ENCODE measurements at places on chromosomes 16 and 17.

DNA sequence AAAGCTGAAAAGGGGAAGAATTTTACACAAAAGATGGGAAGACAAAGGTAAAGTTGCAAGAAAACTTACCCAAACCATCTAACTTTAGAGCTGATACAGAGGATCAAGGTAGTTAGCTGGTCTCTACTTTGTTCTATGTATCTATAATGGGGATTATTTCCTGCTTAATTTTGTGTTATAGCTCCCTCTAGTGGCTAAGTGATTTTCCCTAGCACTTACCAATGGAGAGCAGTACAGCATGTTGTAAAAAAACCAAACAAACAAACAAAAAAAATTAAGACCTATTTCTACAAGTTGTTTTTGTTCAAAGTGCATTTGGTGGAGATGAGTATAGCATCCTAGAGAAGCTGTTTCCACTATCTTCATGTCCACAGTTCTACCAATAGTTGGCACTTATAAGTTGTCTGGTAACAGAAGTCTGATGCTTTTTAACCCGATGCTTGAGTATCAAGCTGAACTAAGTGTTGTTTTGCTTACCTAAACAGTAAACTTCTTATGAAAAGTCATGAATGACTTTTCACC lies 7.5 kb downstream of the SRSF1 start:
- DNase-seq = no peak

- DNase-seq = no peak
Observed at GRCh38 chr17:79939094-79939435, 96.6 kb downstream of the TBC1D16 start.

DNA sequence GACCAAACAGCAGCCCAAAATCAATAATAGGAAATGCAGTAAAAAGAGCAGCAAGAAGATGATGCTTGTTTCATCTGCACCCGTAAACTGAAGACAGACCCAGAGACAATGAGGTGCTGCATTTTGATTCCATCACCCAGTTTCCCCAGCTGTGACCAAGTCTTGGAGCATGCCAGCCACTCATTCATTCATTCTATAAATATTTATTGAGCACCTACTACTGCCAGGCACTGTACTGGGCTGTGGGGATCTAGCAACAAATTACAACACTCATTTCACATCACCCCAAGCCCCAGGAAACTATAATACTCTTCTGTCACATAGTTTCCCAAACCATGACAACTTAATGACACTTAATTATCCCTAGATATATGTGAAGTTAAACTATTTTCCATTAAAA lies 79.2 kb downstream of the TOX3 start:
- DNase-seq = no peak

GRCh38 chr17:40178021-40178601 lies 841 bp downstream of the RAPGEFL1 start:
- DNase-seq = no peak

- DNase-seq = no peak
Observed at GRCh38 chr17:237406-237955, 56.0 kb upstream of the DOC2B start.

GRCh38 chr17:75289832-75290337 lies 652 bp upstream of the SLC25A19 start:
- DNase-seq = peak; percentile 48

DNA sequence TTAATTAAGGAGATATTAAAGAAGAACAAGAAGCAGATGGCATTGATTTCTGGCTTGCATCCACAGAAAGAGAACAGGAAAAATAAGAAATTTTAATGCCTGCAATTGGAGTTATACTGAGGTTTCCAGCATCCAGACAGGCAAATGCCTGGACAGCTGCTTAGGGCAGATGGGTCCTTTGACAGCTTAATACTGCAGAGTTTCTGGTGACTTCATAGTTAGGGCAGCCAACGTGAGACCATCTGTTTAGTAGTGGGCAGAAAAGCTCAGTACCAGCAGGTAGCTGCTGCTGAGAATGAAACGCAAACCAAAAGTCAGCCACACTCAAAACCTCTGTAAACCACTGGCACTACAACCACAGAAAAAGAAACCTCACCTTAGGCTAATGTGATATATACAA lies 109.8 kb downstream of the CDK5R1 start:
- no peak for DNase-seq

DNA sequence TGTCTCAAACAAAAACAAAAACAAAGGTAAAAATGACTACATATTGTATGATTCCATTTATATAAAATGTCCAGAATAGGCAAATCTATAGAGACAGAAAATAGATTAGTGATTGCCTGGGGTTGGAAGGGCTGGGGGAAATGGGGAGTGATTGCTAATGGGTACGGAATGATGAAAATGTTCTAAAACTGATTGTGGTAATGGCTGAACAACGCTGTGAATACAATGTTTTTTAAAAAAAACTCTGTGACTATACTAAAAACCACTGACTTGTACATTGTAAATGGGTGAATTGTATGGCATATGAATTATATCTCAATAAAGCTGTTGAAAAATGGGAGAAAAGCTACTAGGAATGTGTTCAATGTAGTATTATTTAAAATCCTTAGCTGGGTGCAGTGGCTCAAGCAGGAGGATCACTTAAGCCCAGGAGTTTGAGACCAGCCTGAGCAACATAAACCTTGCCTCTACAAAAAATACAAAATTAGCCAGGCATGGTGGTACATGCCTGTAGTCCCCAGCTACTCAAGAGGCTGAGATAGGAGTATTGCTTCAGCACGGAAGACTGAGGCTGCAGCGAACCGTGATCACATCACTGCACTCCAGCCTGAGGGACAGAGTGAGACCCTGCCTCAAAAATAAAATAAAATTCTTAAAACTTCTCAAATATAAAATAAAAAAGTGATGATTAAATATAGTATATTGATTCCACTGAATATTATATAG lies 47.9 kb downstream of the TOM1L2 start:
- DNase-seq = no peak

DNA sequence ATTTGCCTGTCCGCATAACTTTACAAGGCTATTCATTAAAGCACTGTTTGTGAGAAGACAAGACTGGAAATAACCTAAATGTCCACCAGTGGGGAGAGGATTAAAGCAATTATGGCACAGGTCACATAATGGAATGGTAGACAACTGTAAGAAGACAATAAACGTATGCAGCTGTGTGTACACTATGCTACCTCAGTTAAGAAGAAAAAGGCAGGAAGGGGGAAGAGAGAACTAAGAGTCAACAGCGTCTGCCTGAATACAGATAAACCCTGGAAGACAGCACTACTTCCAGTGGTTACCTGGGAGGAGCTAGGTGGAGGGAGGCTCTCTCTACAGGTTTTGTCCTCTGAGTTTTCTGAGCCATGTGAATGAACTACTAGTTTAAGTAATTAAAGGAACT lies 15.3 kb downstream of the CREBBP start:
- no peak for DNase-seq

DNA sequence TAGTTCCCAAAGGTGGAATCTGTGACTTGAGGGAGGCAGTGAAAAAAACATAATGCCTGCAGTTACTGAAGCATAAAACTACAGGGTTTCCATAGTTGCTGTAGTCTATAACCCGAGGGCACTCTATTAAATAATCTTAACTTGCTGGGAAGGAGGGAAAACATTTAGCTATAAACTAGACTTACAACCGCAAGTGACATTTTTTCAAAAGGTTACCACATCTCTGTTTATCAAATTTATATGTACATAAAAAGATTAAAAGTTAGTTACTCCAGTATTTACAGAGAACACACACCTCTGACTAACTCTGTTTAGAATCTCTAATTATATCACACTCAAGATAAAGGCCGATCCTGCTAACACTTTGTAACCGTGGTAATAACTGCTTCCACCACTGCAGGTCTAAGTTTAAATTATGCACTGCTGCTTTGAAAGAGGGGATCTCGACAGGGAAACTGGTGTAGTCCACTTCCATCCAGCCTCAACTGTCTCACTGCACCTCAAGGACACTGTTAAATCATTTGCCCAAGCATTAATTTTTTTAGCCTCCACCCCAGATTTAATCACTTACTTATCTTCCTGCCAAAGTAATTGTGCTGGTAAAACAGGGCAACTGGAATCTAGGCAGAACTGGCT lies 14.6 kb downstream of the KCNJ16 start:
- DNase-seq = no peak

DNA sequence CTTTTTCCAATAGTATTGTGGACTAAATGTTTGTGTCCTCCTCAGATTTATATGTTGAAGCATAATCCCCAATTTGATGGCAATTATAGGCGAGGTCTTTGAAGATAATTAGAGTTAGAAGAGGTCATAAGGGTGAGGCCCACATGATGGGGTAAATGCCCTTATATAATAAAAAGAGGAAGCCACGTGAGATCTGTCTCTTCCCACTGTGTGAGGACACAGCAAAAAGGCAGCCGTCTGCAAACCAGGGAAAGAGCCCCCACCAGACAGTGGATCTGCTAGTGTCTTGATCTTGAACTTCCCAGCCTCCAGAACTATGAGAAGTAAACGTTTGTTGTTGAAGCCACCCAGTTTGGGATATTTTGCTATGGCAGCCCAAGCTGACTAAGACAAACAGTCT lies 76.0 kb downstream of the LYRM1 start:
- no peak for DNase-seq

DNA sequence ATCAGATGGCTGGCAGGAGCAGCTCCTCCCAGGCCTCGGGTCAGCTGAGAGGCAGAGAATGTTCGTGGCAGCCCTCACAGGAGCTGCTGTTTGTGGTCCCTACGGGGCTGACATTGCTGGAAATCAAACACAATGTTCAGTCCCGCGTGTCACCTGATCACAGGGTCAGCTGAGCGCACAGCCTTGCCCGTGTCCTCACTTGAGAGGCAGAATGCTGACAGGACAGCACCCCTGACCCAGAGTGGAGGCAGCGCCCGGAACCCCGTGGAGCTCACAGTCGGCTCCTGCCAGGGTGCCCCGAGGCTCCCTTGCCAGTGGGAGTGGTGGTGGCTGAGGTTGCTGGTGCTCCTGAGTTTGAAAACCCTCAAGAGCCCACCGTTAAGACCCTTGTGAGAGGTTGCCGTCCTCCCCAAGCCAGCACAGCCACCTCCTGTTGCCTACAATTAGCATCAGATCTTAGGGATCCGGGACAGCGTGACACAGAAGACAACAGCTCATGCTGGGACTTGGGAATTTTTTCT lies 3.6 kb upstream of the CHMP6 start:
- no peak for DNase-seq
